ENCODE measurements at places on chromosomes 7 and 10.
A peak's percentile ranks its signal among the peaks of the same experiment; 100 is the strongest.

DNA sequence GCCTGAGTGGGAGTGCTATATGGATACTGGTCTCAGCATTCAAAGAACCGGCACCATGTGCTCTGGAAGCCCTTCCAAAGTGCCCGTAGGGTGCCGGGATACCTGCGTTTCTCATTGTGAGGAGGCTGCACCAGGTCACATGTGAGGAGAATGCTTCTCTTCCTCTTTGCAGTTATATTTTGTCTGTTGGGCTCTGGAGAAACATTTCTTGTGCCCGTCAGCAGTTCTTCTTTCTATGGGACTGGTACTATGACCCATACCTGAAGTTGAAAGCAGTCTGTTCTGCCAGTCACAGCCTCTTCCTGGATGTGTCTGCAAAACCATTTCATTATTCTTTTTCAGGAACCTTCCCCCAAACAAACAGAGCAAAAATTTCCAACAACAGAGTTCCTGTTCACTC lies 465.0 kb downstream of the SUGCT start:
- H3K27me3 ChIP-seq, result no peaks in the 10 kb centered on the region
- no peaks in the 10 kb centered on the region for H3K36me3 ChIP-seq
- no peak for DNase-seq
- H3K4me3 ChIP-seq, result no peak overlapping the region
- H3K4me1 ChIP-seq, result peaks cover 21% of the 10 kb centered on the region

GRCh38 chr7:29190349-29191045 lies 4.1 kb upstream of the CHN2 start:
- H3K4me1 ChIP-seq, result no peaks in the 10 kb centered on the region
- no peaks in the 10 kb centered on the region for H3K27me3 ChIP-seq
- H3K4me3 ChIP-seq, result no peak overlapping the region
- H3K27ac ChIP-seq, result no peak overlapping the region
- no peak for DNase-seq

GRCh38 chr10:15451137-15452094 lies 80.3 kb upstream of the FAM171A1 start:
- H3K27me3 ChIP-seq, result no peaks in the 10 kb centered on the region
- DNase-seq, result no peak
- H3K4me3 ChIP-seq, result no peak overlapping the region
- H3K27ac ChIP-seq, result no peak overlapping the region
- H3K36me3 ChIP-seq, result no peaks in the 10 kb centered on the region
- peaks cover 3% of the 10 kb centered on the region for H3K4me1 ChIP-seq

GRCh38 chr10:49830846-49831245 lies 68.7 kb upstream of the OGDHL start:
- H3K4me1 ChIP-seq, result no peaks in the 10 kb centered on the region
- no peaks in the 10 kb centered on the region for H3K27me3 ChIP-seq
- DNase-seq, result no peak
- H3K4me3 ChIP-seq, result no peak overlapping the region
- peaks cover 10% of the 10 kb centered on the region for H3K36me3 ChIP-seq
- no peak overlapping the region for H3K27ac ChIP-seq

DNA sequence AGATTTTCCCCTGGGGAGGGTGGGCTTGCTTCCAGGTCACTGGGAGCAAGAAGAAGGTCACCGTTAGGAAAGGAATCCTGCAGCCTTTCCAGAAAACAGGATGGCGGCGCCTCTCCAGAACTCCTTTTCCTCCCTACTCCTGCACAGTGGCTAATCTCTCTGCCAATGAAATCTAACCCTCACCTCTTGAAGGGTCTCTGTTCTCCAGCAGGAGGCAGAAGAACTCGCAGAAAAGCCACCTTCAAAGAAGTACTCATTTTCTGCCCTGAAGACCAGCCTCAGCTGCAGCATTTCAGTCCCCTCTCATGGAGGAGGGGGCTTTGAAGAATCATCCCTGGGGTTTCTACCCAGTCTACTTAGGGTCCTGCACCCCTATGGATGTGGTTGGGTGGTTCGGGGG lies 626.9 kb downstream of the CALN1 start:
- H3K4me3 ChIP-seq, result no peak overlapping the region
- no peak overlapping the region for H3K27ac ChIP-seq
- no peaks in the 10 kb centered on the region for H3K36me3 ChIP-seq
- H3K4me1 ChIP-seq, result no peaks in the 10 kb centered on the region

GRCh38 chr10:122018491-122018890 lies 29.5 kb downstream of the TACC2 start:
- peak overlapping the region; percentile 44 for H3K4me3 ChIP-seq
- DNase-seq, result no peak
- H3K27me3 ChIP-seq, result no peaks in the 10 kb centered on the region
- peaks cover 1% of the 10 kb centered on the region for H3K4me1 ChIP-seq
- H3K27ac ChIP-seq, result peak overlapping the region; percentile 51

DNA sequence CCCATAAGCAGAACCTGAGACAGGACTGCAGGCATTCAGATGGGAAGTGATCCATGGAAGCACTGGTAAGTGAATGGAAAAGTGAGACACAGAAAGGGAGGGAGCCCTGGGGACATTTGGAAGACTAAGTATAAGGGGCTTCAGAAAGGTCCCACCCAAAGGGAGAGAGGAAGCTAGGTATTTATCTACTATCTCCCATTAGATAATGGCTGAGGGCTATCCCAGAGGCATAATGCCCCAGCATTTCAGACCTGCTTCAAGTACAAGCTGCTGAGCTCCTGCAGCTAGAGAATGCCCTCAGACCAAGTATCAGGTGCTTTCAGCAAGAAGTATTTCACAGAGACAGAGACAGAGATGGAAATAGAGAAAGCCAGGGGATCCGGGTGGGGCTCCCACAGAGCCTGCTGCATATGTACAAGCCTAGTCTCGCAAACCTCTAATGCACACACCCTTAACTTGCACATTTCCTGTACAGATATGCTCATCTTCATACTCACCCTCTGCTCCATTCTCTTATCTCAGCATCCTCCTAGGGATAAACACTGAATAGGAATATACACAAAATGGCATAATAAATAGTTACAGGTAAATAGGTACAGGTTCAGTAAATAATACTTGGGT lies 20.2 kb downstream of the KDM7A start:
- no peaks in the 10 kb centered on the region for H3K4me1 ChIP-seq
- DNase-seq, result no peak
- H3K27me3 ChIP-seq, result no peaks in the 10 kb centered on the region
- H3K4me3 ChIP-seq, result no peak overlapping the region

- no peak for DNase-seq
- H3K4me3 ChIP-seq, result no peak overlapping the region
- H3K27ac ChIP-seq, result no peak overlapping the region
Measured at GRCh38 chr10:71708301-71708703, 11.3 kb downstream of the C10orf105 start.

DNA sequence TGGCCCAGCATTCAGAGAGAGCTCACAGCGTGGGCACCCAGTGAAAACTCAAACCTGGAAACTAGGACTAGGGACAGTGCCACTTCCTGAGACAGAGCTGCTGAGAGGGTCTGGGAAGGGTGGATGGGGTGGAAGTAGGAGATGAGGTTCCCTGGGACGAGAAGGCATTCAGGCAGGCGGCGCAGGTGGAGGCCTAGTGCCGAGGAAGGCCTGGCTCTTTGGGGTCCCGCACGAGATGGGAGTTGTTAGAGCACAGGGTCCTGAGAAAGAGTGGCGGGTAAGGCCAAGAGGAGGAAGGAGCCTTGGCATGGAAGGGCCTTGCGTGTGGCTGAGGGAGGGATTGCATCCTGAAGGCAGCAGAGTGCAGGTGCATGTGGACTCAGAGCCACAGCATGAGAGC lies 129.8 kb upstream of the SH2B2 start:
- H3K4me3 ChIP-seq, result no peak overlapping the region
- H3K27ac ChIP-seq, result no peak overlapping the region
- H3K36me3 ChIP-seq, result peaks cover 4% of the 10 kb centered on the region
- no peak for DNase-seq
- H3K27me3 ChIP-seq, result no peaks in the 10 kb centered on the region

GRCh38 chr10:83075815-83076355 lies 1063.4 kb upstream of the GHITM start:
- H3K4me1 ChIP-seq, result no peaks in the 10 kb centered on the region
- no peaks in the 10 kb centered on the region for H3K36me3 ChIP-seq
- DNase-seq, result no peak

DNA sequence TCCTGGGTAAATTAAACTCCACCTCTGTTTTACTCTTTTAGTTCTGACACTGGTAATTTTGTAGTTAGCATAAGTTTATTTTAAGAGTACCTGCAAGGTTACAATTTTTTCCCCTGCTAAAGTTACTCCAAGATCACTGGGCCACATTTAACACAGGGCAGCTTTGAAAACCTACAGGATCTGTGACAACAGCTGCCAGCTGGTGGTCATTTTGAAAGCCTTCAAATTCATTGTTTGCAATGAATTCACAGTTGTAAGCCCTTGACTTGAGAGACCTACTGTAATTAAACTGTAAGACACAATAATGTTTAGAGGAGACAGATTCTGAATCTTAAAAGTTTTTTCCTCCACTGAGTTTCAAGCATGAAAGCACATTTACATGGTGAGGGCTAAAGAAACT lies 129.6 kb downstream of the CNOT4 start:
- DNase-seq, result no peak
- H3K36me3 ChIP-seq, result no peaks in the 10 kb centered on the region
- H3K4me1 ChIP-seq, result no peaks in the 10 kb centered on the region
- no peak overlapping the region for H3K4me3 ChIP-seq
- H3K27me3 ChIP-seq, result no peaks in the 10 kb centered on the region

All from thoracic aorta (tissue), 2 donors.